ENCODE measurements at places on chromosomes 7 and 10.
A peak's percentile ranks its signal among the peaks of the same experiment; 100 is the strongest.

- no peak for DNase-seq
Observed at GRCh38 chr10:90193240-90193985, 492.0 kb downstream of the KIF20B start.

- no peak for DNase-seq
Observed at GRCh38 chr7:150923196-150923595, 54.9 kb downstream of the KCNH2 start.

DNA sequence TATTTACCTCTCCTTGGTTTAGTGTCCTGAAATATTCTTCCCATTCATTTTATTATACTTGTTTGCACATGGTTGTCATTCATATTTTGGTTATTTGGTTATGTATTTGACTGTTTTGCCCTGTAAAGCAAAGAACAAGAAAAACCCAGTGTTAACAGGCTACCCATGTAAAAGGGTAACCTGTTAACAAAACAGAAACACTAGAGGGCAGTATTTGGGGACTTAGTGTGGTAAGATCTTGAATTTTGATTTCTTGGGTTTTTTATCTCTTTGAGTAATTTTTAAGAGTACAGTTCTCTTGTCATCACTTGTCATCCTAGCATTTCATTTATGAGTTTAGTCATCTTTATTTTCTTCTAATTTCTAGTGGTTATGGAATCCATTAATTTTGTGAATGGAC is 51.3 kb downstream of the POLL start:
- DNase-seq, result peak; percentile 91

- DNase-seq, result no peak
Observed at GRCh38 chr10:132520177-132520811, 17.3 kb upstream of the INPP5A start.

DNA sequence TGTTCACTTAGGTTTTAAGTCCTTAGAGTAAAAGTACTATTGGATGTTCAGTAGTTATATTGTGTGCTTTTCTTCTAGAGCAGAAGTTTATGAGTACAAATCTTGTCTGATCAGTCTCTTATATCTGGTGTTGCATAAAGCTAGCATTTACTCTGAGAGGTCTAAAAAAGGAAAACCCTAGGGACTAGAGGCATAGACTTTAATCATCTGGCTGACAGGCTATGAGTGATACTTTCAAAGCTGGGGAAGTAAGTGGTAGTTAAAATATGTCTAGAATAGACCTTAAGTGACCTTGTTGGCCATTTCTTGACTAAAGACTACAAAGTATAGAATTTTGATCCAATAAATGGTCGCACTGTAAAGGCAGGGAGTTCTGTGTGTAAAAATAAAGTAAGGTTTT is 32.9 kb upstream of the PHYHIPL start:
- DNase-seq, result no peak

GRCh38 chr7:127765150-127765549 is 113.2 kb downstream of the SND1 start:
- DNase-seq, result no peak

DNA sequence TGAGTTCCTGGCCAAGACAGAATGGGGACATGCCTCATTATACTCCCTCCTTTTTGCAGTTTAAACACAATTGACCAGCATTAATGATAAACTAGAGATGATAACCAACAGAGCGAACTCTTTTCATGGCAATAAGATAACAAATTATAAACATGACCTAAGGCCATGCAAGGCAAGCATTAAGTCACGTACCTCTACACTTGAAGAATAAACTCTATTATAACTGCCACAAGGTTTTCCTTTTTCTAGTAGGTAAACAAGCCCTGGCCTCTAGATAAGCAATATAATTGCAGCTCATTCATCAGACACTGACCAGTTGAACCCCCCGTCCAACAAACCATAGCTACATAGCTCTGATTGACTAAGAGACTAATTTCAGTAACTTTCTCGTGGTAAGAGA is 767.0 kb downstream of the GRM8 start:
- DNase-seq, result no peak

DNA sequence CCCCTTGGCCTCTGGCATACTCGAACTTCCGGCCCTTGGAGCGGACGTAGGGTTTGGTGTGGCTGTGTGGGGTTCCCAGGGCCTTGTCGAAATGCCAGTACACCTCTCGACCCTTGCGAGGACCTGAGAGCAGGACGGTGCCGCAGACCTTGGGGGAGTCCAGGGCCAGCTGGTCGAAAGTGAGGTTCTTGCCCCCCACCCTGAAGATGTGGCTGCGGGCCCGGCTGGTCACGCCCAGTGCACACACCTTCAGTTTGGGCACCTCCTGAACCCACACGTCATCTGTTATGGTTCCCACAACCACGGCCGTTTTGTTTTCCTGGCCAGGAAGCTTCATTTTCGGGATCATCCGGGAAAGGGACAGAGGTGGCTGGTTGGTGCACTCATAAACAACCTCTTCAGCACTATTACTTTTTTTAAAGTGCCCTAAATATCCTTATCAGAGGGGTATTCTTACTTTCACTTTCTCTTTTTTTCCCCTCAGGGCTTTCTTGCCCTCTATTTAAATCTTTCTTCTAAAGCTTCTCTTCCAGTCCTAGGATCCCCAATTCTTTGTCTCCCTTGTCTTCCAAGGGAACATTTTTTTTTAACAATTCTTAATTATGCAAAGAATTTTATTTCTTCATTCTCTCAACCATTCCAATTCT is 44.9 kb upstream of the FAM3C start:
- peak; percentile 3 for DNase-seq

DNA sequence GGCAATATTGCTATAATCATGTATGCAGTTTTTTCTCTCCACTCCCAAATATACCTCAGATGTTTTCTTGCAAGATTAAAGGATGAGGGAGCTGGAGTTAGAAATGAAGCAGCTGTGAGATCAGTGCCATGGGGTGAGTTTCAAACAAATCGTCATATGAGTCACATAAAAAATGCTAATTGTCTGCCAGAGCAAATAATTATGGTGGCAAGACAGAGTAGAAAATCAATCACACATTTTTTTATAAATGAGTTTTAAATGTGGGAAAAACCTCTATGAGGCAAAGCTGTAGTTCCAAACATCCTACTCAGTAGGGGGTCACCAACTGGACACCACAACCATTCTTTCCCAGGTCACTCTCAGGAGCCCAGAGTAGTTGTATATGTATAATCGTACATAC is 55.3 kb downstream of the CH25H start:
- no peak for DNase-seq

DNA sequence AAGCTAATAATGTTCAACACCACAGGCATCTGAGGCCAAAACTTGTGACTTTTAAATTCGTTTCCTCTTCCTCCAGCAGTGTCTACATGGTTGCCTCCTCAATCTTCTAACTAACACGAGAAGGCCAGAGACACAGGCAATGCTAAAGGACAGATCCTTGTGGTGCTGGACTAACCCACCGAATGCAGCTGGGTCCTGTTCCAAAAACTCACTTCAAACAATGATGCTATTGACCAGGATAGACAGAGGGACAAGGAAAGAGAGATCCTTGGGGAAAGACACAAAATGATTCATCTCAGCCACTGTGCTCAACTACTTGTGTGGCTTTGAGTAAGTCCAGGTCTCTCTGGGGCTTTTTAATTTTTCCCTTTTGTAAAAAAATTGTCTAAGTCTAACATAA is 107.6 kb downstream of the KCNMA1 start:
- no peak for DNase-seq

DNA sequence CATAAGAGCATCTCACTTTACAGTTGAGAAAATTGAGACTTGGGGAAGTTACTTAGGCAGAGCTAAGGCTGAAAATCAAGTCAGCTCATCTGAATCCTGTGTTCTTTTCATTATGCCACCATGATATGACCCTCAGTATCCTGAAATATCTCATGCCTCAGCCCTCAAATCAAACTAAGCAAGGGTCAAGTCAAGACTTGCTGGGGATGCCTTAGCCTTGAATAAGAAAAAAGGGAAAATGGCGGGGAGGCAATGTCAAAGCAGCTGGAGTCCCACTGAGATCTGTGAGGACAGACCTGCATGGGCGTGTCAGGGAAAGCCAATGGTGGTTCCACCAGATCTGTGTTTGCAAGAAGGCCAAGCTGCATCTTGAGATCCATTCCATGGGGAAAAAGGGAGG is 91.0 kb upstream of the CACUL1 start:
- no peak for DNase-seq

DNA sequence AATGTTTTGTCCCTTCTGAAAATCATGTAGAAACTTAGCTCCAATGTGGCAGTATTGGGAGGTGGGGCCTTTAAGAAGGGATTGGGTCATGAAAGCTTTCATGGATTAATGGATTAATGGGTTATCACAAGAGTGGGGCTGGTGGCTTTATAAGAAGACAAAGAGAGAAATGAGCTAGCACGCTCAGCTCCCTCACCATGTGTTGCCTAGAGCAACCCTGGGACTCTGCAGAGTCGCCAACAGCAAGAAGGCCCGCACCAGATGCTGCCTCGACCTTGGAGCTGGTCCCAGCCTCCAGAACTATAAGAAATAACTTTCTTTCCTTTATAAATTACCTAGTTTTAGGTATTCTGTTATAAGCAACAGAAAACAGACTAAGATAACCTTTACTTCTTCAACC is 74.9 kb upstream of the HECW1 start:
- no peak for DNase-seq

DNA sequence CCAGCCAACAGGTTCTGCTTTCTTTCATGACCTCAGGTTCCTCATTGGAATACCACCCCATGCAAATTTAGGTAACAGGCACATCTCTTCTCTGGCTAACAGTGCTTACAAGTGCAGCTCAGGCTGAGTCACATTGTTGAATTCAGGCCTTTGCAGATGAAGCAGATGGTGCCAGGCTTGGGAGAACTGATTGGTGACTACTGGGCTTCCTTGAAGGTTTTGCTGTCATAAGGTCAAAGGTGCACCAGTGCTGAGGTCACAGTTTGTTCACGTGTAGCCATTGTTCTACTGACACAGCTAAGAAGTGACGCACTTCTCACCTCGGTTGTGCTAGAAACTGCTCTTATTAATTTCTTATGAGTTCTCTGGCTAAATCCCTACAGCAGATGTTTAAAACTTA is 128.6 kb upstream of the BMPER start:
- no peak for DNase-seq

- DNase-seq, result peak; percentile 36
Observed at GRCh38 chr10:70648427-70648826, 23.9 kb upstream of the ADAMTS14 start.
